Neural crest cell (in vitro differentiated cells): ENCODE measurements at places on chromosomes 6 and 20.

DNA sequence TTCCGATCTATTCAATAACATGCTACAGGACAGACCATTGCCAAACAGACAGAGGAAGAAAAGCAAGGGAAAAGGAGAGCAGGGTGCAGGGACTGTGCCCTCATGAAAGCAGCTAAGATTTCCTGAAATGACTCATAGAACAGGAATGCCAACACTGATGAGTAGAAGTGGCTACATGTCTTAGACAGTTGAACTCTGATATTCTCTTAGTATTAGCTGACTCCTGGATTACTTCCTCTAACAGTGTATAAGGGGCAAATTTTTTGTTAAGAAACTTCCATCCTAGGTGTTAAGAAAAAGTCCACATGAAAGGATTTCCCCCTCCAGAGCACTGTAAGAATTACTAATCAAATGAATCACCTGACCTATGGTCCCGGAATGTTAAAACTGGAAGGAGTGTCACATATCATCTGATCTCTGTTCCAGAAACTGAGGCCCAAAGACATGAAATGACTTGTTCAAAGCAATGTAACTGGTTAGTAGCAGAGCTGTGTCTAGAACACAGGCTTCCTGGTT lies 224.9 kb downstream of the IBTK start:
- DNase-seq, result no peak

- DNase-seq, result no peak
Observed at GRCh38 chr6:169188475-169188874, 65.2 kb downstream of the THBS2 start.

DNA sequence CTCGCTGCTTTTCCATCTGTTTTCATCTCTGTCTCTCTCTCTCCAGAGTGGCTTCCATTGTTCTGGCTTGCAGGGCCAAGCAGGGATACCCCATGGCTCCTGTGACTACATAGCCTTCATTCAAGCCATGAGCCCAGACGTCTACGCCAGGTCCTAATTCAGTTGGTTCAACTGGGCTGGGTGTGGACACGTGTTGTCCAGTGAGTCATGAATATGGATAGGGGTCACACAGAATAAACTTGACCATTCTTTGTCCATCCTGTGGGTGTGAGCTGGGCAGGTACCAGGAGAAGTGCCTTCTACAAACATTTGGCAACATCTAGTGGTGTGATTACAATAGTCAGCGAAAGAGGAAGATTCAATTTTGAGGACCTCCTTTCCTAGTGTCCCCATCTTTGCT lies 96.9 kb upstream of the ARMC2 start:
- no peak for DNase-seq

DNA sequence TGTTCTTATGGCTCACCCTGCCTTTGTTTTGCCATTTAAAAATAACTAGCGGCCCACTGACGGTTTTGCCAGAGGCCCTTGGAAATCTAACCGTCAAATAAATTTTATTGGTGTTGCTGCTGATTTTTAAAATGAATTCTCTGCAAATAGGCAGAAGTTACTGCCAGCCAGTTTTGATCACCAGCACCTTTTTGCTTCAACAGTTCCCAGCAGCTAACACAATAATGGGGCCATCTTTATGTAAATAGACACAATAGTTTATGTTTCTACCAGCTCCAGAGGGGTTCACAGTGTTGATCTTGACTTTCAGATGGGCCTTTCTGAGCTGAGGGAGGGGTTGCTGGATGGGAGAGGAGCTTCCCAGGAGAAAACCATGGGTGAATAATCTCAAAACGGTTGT lies 11.2 kb downstream of the CD83 start:
- no peak for DNase-seq

GRCh38 chr6:99014061-99014460 lies 66.3 kb upstream of the FBXL4 start:
- no peak for DNase-seq

GRCh38 chr20:32796981-32797451 lies 22.7 kb upstream of the MAPRE1 start:
- no peak for DNase-seq
